NCI-H187 (cell line): ENCODE measurements at places on chromosomes 3 and 15.

- no peak for DNase-seq
These were observed 116.1 kb upstream of the CRBN start for GRCh38 chr3:3295586-3295985.

DNA sequence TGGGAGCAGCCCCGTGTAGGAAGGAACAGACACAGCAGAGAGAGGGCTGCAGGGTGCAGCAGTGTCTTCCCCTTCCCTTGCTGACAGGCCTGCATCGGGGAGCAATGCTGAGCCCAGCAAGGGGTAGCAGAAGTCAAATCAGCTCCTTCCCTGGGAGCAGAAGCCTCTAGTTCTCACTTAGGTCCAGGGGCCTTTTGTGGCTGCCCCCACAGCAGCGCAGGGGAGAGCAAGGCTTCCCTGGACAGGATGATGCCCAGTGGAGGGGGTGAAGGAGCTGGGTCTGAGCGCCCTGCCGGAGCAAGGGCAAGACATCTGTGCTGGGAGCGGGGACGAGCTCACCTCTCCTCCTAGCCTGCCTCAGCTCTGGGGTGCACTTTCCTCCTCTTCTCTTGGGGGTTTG, 827 bp downstream of the PLCB2 start:
- DNase-seq: no peak

DNA sequence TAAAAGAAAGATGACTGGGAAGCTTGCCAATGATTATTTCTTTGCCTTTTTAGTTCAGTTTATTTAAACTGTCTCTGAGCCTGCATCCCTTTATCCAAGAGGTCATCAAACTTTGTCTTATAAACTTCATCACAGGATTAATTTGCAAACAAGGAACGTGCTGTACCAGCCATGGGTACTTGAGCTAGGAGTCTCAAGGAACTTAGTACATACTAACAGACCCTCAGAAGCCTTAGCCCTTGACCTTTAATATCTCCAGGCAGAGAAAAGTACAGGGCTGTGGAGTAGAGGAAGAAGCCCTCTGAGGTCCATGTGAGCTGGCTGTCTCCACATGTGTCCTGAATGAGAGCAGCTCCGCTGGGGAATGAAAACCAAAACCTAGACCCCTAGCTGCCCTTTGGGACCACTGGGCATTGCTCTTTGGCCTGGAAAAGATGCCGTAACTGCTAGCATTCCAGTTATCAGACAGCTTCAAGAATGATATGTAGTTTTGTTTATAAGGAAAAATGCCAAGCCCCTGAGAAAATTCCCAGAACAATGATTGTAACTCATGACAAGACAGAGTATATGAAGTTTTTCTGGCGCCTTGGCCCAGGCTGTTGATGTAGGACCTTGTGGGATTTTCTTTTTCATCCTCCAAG, 92.1 kb downstream of the ASB7 start:
- no peak for DNase-seq

- no peak for DNase-seq
These were observed 68.9 kb downstream of the SMAD3 start for GRCh38 chr15:67134067-67134838.

DNA sequence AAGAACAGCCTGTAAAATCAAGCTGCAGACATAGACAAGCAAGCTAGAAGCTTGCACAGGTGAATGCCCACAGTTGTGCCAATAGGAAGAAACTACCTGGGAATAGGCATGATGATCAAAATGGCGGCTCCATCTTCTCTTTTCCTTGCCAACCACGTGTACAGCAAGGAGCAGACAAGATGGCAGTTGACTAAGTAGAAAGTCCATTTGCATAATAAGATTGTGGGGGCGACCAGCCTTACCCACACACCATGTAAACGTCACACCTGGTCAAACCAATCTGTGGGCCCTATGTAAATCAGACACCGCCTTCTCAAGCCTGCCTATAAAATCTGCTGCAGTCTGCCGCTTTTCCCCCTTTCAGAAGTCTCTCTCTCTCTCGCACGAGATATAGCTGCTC, 25.1 kb upstream of the ANKRD34C start:
- no peak for DNase-seq

DNA sequence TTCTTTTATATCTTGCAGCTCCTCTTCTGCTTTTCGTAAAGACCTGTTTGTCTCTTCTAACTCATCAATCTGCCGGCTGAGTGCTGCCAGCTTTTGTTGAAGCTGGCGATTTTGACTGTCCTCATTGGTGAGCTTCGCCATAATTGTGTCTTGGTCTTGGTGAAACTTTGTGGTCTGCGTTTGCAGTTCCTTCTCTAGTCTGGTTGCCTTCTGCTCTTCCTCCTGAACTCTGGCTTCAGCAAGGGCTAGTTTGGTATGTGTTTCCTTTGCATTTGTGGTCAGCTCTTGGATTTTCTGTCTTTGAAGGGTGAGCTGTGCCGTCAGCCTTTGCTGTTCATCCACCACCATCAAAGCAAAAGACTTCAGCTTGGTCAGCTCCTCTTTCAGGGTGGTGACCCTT, 32.9 kb downstream of the CMSS1 start:
- DNase-seq: no peak

- DNase-seq: no peak
These were observed 41.6 kb downstream of the DAG1 start for GRCh38 chr3:49511639-49512038.

DNA sequence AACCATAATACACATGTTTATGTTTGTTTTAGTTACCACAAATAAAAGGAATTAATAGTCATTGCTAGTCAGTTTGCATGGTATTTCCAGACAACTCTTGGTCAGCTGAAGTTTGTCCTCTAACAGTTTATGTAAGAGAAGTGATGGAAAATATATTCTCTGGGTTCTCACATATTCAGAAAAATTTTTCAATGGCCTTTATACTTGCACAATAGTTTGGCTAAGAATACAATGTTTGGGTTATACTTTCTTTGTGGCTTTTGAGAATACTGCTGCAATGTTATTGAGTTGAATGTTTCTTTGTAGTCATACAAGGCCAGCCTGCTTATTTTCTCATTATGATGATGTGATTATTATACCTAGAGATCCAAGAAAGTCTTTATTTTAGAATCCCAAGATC, 133.9 kb downstream of the RAP2B start:
- DNase-seq: no peak

- DNase-seq: no peak
These were observed 218.5 kb downstream of the SV2B start for GRCh38 chr15:91318516-91318915.

- DNase-seq: no peak
These were observed 320.2 kb upstream of the TBC1D5 start for GRCh38 chr3:18062657-18063025.

GRCh38 chr15:73485372-73485771, 42.4 kb downstream of the REC114 start:
- DNase-seq: no peak

DNA sequence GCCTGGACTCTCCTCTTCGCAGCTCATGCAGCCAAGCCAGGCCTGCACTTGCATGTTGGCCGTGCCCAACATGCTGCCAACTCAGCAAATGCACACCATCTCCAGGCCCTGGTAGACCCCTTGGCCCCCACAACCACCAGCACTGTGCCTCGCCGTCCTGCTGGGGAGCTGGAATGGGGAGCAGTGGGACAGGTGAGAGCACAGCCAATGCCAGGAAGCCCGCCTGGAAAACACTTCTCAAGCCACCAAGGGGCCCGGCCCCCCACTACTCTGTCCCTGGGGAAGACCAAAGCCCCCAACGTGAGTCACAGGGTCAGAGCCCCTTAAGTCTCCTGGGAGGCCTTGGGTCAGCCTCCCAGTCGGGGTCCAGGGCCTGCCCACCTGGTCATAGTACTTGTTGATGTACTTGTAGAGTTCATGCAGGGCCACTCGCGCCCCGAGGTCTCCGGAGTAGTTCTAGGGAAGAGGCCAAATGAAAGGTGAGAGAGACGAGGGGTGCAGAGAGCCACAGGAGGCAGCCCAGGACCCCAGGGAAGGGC, 24.5 kb downstream of the PLXNB1 start:
- DNase-seq: no peak

- no peak for DNase-seq
These were observed 416.6 kb upstream of the WNT5A start for GRCh38 chr3:55903680-55904079.

DNA sequence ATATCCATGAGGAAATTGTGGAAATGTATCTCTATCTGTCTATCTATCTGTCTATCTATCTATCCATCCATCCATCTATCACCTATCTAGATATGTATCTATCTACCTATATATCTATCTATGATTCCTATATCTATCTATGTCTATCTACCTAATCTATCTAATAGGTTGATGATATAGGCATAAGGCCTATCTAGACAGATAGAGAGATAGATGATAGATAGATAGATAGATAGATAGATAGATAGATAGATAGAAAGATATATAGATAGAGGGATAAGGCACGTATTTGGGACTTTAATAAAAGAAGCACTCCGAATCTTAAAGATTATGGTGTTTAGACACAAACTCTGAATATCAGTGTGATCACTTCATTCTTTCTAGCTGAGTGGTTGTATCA, 58.1 kb downstream of the DIPK2A start:
- DNase-seq: no peak

- no peak for DNase-seq
These were observed 20.8 kb downstream of the FEM1B start for GRCh38 chr15:68298336-68298735.

- no peak for DNase-seq
These were observed 25.6 kb downstream of the SSUH2 start for GRCh38 chr3:8618950-8619349.

DNA sequence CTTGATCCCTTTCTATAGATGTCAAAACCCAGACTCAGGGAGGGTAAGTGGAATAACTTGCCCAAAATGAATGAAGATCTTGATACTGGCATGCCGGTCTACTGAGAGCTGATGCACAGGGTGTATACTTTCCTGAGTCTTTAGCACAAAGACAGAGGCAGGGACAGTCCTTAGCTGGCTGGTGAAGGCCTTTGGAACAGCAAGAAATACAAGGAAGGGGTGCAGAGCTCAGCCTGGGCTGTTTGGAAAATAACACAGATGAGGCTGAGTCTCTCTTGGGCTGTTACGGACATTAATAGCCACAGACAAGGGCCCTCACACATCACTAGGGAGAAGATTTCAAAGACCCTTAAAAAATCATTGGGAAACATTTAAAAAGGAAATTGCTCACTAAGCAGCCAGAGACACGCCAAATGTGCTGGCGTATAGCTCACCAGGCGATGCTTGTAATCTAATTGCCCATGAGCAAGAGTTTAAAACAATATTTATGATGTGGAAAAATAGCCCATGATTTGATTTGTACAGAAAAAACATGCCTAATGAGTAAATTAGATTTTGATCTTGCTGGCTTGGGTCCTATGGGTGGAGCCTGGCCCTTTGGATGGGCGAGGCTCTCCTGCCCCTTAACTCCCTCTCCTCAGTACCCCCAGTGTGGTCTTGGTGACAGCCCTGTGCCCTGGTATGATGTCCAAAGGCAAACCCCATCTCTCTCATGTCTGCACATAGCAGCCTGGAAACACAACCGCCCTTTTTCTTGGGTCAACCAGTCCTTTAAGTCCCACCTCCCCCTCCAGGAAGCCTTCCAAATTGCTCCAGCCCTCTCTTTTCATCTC, 81.8 kb upstream of the MRPS22 start:
- DNase-seq: no peak

- DNase-seq: no peak
These were observed 749.2 kb downstream of the NAALADL2 start for GRCh38 chr3:175608356-175608755.

- no peak for DNase-seq
These were observed 72.6 kb downstream of the CCNL1 start for GRCh38 chr3:157087373-157087772.

DNA sequence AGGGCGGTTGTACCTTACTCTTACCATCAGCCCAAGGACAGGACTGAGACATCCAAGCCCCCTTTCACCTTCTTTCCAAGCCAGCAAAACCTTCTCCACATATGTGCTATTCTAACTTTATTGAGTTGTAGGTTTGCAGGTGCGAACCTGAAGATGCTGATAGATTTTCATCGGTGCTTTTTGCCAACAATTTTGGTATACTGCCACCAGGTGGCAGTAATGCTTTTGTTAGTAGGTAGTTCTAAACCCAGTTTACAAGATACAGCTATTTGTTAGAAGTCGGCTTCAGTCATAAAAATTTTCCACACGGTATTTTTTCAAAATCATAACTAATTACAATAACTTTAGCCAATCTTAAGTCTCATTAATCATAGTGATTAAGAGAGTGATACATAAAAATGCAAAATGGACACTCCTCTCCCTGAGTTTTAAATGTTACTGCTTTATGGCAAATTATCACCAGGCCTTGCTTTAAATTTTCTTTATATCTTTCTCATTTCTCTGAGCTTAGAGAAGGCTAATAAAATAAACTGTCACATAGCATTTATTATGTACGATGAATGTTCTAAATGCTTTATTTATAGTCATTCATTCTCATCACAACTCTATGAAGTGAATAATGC, 636 bp downstream of the TBC1D21 start:
- no peak for DNase-seq

GRCh38 chr3:133956353-133956752, 60.7 kb upstream of the RAB6B start:
- no peak for DNase-seq

- DNase-seq: no peak
These were observed 29.8 kb downstream of the ADAMTS17 start for GRCh38 chr15:100311833-100312476.

DNA sequence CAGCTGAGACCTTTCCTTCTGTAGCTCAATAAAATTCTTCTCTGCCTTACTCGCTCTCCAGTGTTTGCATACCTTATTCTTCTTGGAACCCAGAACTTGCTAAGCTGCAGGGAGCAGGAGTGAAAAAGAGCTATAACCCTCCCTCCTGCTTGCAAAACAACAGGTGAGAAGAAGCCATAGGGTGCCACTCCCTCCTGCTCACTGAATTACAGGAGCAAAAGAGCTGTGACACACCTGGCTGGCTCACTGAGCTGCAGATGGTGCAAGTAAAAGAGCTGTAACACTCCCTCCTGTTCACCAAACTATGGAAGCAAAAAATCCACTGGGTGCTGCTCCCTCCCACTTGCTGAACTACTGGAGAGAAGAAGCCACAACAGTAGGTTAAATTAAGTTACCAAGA, 44.2 kb upstream of the C2CD4B start:
- DNase-seq: no peak

GRCh38 chr3:157130467-157131251, 29.3 kb downstream of the CCNL1 start:
- no peak for DNase-seq

- DNase-seq: no peak
These were observed 82.6 kb upstream of the ADPGK start for GRCh38 chr15:72866182-72866581.

DNA sequence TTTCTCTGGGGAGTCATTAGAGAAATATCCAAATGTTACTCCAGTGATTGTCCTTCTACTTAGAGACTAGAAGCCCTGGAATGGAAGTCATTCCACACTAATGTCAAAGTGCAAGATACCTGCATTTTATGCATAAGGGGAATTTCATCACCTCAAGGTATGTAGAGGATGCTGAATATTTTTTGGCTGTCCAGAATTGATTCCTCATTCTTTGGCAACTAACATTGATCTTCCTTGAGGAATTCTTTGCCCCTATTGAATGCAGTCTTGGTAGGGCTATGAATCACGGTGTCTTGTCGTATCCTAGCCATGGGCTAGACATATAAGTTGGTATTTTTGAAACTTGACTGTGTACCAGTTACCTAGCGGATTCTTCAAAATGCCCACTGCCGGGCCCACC, 271.1 kb downstream of the CNTN3 start:
- no peak for DNase-seq
